ENCODE measurements at places on chromosomes 2 and 18.

DNA sequence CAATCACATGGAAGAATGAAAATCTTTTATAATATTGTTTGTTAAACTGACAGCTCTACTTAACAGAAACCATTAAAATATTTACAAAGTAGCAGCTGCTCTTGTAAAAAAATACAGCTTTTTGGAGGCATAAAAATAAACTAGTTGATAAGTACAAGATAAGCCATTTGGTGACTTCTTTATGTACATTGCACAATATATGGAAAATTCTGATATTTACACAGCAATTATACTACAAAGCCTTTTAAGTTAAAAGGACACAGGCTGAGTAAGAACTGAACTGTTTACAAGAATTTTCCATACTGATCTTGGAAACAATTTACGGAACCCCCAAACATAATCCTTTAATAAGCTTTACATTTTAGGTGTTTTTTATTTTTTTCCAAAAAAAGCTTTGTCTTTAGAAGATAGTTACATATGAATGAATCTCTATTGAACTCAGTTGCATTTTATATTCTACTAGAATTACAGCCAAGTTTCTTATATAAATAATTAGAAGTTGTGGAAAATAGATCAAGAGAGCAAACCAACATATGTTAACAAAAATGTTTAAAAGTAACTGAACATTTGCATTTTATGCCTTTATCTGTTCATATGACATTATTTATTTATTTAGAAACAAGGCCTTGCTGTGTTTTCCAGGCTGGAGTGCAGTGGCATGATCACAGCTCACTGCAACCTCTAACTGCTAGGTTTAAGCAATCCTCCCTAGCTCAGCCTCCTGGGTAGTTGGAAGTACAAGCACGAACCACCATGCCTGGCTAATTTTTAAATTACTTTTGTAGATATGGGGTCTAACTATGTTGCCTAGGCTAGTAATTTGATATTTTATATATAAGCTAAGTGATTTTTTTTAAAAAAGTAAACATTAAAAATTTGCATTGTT, 142.5 kb downstream of the OTX1 start:
- no peak for DNase-seq

DNA sequence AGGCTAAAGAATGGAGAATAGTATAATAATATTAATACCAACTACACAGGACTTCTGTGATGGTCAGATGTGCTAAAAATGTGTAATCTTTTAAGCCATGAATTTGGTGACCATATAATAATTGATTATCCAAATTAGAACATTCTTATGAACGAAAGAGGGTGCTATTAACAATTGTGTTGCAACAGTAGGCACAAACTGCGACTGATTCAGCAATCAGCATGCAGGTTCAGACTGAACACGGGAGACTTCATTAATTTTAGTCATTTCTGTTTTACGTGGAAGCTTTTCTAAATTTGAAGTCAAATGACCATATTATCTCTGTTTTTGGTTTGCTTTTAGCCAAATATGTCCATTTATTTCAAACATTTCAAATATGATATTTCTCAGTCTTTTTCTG, 54.6 kb upstream of the CHST9 start:
- DNase-seq, result no peak

GRCh38 chr2:69384618-69385081, 2.4 kb downstream of the GFPT1 start:
- DNase-seq, result no peak

- no peak for DNase-seq
Observed at GRCh38 chr2:203122317-203122986, 107.8 kb downstream of the NBEAL1 start.

GRCh38 chr2:216399621-216400020, 12.7 kb upstream of the SMARCAL1 start:
- no peak for DNase-seq

DNA sequence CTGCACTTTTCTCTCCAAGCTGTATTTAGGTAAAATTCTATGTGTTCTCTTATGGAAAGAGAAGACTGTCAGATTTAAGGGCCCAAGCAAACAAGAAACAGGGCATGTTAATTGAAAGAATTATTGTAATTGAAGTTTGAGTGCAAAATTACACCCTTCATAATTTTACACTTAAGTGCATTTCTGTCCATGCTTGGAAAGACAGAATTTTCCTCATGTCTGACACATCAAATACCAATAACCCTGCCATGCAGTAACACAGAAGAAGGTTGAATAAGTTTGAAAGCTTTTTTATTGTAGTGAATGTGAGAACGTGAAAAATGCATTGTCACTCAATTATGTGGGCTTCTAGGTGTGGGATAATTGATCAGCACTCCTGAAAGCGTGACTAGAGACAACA, 52.9 kb upstream of the PARD3B start:
- DNase-seq, result no peak

DNA sequence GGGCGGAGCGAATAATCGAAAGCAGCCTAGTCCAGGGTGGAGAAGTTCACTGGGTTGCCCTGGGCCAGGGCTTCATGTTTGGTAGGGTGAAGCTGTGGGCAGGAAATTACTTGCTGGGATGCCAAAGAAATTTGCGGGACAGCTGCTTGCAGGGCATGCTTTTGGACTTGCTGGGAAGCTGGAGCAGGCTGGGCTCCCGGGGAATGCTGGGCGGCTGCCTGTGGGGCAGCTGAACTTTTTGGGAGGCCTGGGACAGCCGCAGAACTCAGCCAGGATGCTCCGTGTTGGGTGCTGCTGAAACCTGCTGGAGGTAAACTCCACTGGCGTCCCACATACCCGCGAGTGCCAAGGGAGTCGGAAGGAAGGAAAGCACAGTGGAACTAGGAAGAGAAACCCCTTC, 31.9 kb downstream of the ASB1 start:
- DNase-seq, result no peak

GRCh38 chr2:72082021-72082601, 65.6 kb downstream of the CYP26B1 start:
- DNase-seq, result no peak

- no peak for DNase-seq
Observed at GRCh38 chr2:181904022-181904632, 12.6 kb downstream of the ITPRID2 start.

DNA sequence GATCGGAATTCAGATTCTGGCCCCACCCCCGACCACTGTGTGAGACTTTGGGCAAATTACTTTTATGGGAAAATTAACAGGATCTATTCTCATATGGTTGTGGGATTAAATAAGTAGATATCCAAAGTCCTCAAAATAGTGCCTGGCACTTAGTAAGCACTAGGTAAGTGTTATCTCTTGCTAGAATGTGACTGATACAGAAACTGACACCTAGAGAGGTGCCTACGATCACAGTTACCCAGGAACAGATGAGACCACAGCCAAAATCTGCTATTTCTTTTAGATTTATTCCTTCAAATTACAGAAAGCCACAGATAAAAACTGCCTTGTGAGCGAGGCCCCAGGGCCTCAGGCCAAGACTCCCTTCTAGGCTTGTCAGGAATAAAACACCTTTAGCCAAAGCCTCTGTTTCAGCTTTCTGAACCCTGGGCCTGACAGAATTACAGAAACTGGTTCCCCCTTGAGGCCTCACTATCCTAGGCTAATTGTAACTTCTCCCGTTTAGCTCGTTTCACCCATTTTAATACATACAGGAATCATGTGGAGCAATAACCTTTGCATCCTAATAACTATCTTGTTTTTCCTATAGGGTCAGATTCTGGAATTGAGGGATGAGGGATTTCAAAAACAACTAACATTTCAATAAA, 22.3 kb upstream of the CHMP1B start:
- no peak for DNase-seq

DNA sequence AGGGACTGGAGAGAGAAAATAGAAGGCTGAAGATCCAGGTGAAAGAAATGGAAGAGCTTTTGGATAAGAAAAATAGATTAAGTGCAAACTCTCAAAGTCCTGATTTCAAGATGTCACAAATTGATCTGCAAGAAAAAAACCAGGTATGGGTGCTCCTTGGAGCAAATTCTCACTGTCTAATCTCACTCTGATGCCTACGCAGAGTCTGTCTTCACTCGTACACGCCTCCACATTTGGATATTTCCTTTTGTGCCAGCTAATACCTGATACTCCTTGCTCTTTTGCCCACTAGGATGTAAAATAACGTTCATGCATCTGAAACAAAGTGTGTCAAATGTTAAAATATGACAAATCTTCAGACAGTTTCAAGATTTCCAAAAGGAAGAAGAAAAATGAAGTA, 99.4 kb downstream of the CCDC102B start:
- no peak for DNase-seq

- DNase-seq, result no peak
Observed at GRCh38 chr2:171592036-171592555, 69.8 kb downstream of the CYBRD1 start.

GRCh38 chr2:233233618-233234230, 17.7 kb upstream of the ATG16L1 start:
- no peak for DNase-seq

GRCh38 chr2:133819906-133820305, 251.6 kb upstream of the NCKAP5 start:
- no peak for DNase-seq

- no peak for DNase-seq
Observed at GRCh38 chr2:96531366-96531765, 5.2 kb upstream of the ARID5A start.

GRCh38 chr2:103135679-103136078, 373.8 kb downstream of the TMEM182 start:
- no peak for DNase-seq

- no peak for DNase-seq
Observed at GRCh38 chr18:26497866-26498265, 50.5 kb downstream of the KCTD1 start.

DNA sequence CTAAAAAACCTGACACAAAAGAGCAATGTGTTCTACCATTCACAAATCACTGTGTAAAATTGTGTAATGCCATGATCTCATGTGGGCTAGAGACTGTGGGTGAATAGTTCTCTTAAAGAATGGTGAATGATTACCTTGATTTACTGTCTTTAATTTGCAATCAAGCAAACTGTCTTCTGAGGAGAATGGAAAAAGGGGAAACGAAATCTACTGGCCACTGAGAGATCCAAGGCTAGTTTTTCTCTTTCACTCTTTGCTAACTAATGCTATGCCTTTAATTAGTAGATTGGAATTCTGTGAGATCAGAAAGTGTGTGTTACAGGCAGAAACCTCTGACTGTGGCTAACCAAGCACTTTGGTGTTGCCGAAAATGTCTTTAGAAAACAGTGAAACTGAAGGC, 422.7 kb downstream of the TGIF1 start:
- no peak for DNase-seq

- no peak for DNase-seq
Observed at GRCh38 chr2:39858677-39859076, 79.6 kb upstream of the THUMPD2 start.

DNA sequence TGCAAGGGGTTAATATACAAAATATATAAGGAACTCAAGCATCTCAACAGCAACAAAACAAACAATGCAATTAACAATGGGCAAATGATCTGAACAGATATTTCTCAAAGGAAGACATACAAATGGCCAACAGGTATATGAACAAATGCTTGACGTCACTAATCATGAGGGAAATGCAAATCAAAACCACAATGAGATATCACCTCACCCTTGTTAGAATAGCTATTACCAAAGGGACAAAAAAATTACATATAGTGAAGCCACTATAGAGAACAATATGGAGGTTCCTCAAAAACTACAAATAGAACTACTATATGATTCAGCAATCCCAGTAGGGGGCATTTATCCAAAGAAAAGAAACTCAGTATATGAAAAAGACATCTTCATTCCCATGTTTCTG, 3.8 kb upstream of the SIGLEC15 start:
- DNase-seq, result no peak

GRCh38 chr2:61241266-61241665, 79.3 kb downstream of the C2orf74 start:
- no peak for DNase-seq

GRCh38 chr2:70552501-70553333, 909 bp downstream of the TGFA start:
- DNase-seq, result no peak

DNA sequence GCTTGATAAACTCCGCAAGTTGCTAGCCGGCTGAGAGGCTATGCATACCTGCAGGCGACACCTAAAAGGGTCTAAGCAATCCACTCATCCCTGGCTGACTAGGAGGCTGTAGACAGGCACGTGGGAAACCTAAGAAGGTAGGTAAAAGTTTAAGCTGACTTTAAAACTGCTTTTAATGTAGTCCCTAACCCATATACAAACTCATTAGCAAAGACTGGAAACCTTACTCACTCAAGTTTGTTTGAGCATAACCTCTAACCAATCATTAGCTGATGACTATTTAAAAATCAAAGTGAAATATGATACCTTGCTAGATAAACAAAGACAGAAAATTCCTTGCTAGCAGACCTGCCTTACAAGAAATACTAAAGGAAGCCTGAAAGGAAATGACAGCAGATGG, 106.4 kb downstream of the EXOC6B start:
- no peak for DNase-seq

GRCh38 chr2:231111987-231112386, 12.9 kb downstream of the HTR2B start:
- DNase-seq, result no peak

DNA sequence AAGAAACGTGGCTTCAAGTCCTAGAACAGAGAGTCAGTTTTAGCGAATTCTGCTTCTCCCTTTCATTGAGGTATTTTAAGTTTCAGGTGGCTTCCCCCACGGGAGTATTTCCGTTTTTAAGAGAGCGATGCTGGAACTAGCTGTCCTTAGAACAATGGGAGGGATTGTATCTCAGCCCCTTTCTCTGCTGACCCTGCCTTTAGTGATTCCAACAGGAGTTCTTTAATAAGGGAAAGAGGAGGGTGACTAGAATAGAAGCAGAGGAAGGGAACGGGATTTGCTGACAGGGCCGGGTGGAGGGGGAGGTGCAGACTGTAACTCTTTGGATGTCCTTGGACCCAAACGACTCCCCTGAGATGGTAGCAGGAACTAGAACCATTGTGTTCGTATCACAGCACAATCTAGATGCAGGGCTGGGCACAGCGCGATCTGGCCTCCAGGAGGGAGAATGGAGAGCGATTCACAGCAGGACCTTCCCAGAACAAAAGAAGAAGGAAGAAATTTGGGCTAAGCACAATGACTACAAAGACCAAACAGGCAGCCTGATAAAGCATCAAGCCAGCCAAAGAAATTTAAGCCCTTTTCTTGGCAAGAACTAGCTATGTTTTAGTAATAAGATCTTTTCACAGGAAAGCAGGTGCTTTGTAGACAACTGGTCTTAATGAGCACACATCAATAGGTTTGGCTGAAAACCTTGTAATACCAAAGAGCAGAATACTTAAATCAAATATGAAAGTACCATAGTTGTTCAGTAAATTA, 15.8 kb upstream of the RTTN start:
- DNase-seq, result no peak

- DNase-seq, result no peak
Observed at GRCh38 chr18:2515171-2515787, 56.0 kb downstream of the METTL4 start.

- DNase-seq, result no peak
Observed at GRCh38 chr2:84487298-84487996, 28.4 kb upstream of the SUCLG1 start.
